Memory B cell (primary cell): ENCODE measurements at places on chromosomes 1 and 21.

GRCh38 chr1:101147381-101147780 is 89.4 kb upstream of the S1PR1 start:
- H3K36me3 ChIP-seq, result no peaks in the 10 kb centered on the region
- H3K27me3 ChIP-seq, result no peaks in the 10 kb centered on the region
- DNase-seq, result no peak

DNA sequence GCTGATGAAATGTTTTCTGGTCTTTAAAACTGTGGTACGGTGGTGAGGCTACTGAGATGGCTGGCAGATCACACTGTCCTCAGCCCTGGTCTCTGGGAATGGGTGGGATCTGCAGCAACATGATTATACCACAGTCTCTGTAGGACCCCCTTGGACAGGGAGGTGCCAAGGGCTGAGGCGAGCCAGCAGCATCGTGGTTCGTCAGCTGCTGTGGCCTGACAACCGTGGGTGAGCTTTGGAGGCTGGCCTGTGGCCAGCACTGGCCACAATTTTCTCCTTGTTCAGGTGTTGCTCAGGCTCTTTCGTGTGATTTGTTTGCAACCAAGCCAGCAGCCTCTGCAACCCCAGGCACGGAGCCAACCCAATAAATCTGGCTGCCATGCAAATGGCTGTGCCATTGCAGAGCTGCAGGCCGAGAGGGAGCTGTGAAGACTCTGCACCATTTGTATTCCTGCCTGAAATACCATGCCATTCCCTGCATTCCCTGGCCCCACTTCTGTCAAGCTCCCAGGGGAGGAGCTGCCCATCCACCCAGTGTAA is 70.9 kb downstream of the PCP4 start:
- H3K27me3 ChIP-seq, result peaks cover 1% of the 10 kb centered on the region
- H3K27ac ChIP-seq, result no peak overlapping the region
- H3K4me3 ChIP-seq, result no peak overlapping the region
- DNase-seq, result no peak
- no peaks in the 10 kb centered on the region for H3K4me1 ChIP-seq

DNA sequence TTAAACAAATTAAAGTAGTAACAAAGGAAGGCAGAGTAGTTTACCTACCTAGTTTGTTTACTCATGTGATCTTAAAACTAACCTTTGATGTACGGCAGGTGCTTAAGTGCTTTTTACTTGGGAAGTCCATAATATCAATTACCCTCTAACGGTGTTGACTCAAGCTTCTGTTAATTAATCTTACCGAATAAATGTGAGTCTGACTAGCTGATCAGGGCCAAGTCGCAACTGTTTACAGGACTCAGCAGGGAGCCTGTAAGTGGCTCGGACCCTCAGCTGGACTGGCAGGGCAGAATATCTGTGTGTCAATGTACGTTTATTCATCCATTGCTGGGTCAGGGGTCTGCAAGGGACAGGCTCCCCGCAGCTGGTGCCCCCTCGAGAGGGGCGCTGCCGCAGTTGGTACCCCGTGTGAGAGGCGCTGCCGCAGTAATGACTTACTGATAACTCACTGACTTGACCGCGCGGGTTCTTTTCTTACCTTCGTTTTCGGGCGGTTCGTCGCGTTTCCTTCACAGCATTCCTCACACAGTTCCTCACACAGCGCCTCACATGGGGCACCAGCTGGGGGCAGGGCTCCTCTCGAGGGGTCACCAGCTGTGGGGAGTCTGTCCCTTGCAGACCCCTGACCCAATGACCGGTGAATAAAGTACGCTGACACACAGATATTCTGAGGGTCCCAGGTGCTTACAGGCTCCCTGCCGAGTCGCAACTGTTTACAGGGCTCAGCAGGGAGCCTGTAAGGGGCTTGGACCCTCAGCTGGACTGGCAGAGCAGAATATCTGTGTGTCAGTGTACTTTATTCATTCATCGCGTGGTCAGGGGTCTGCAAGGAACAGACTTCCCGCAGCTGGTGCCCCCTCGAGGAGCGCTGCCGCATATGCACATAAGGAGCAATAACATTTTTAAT is 3.0 kb downstream of the FMO1 start:
- H3K27ac ChIP-seq, result peak overlapping the region; percentile 14
- peak overlapping the region; percentile 92 for H3K4me3 ChIP-seq
- H3K36me3 ChIP-seq, result no peaks in the 10 kb centered on the region

DNA sequence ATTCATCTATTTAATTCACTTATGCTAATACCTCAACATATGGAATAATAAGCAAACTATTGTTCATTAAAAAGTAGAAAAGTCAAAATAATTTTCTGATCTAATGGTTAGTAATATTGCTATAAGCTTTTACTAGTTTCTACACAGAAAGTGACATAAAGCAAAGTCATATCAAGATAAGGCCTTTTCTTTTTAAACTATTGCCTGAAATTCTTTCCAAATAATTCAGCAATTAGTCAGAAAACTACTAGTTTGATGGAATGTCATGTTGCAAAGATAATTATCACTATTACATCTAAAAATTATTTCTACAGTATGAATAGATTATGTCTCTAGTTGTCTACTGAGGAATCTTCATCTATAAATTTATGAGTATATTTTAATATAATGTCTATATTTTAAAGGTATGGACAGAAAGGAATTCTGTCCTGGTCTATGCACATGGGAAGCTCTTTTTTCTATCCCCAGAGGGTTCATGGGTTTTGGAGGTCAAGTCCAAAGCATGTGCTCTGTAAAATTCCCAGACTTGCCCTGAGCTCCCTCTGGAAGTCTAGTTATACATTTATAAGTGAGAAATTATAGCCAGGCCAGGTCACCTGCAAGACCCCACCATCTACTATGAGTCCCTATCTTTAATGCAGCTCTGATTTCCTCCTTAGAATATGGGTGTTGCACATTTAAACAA is 84.6 kb upstream of the DPYD start:
- H3K4me1 ChIP-seq, result no peaks in the 10 kb centered on the region
- no peaks in the 10 kb centered on the region for H3K27me3 ChIP-seq
- no peak overlapping the region for H3K27ac ChIP-seq
- H3K36me3 ChIP-seq, result no peaks in the 10 kb centered on the region
- no peak for DNase-seq
- no peak overlapping the region for H3K4me3 ChIP-seq

DNA sequence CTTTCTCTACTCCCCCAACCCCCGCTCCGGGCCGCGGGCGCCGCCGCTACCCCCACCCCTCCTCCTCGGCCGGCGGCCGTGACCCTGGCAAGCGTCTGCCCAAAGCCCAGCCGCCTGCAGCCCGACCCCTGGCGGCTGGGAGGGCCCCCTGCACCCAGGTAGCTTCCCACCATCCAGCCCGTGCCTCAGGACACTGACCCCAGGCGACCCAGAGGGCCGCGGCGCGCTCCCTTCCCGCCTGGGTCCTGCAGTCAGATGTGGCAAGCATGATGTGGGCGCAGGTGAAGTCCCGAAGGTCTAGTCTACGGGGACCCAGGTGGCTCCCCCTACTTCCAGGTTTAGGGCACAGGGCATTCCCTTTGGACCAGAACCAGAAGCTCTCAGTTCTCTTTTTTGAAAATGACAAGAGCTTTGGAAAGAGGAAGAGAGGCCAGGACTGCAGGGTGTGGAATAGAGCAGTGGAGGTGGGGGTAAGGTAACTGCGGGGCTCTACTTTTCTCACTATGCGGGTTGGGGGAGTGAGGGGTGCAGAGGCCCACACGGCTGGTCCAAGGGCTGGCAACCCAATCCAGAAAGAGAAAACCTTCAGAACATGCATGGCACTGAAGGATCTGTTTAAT is at the start of gene DENND4B:
Gene DENND4B (minus strand): TSS at position 97 of the 620 bp plus-strand sequence. CDS start 2,344 bp downstream, outside the sequence.
- DNase-seq, result peak; percentile 77
- H3K4me1 ChIP-seq, result peaks cover 44% of the 10 kb centered on the region
- peaks cover 35% of the 10 kb centered on the region for H3K36me3 ChIP-seq
- H3K4me3 ChIP-seq, result peak within 1 kb of the TSS; percentile 97
- H3K27ac ChIP-seq, result peak within 1 kb of the TSS; percentile 98
- H3K27me3 ChIP-seq, result no peaks in the 10 kb centered on the region

DNA sequence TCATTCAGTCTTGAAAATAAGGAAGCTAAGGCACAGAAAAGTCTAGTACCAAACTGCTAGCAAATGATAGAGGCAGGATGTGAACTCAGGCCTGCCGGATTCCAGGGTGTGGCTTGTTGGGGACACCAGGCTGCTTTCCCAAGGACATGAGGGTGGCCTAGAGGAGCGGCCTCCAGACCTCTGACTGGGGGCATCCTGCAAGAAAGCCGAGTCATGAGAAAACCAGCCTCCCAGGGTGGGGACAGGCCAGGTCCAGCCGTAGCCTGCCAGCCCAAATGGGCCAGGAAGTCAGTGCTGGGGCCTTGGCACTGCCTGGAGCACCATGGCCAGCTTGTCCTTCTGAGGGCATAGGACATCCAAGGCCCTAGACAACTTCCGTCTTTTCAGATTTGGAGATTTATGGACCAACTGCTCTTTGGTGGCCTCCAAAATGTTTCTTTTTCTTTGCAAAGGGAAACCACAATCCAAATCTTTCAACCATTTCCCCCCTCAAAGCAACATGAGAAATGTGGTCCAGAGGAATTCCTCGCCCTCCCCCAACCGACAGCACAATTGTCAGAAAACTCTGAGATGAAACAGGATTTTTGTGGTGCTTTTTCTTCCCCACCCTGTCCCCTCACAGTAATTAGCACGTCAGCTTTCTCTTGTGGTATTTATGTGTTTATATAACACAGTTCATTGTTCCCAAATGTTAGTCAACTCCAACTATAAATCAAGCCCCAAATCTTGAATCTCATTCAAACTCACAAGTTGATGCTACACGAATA is 212.3 kb downstream of the KAZN start:
- H3K27me3 ChIP-seq, result no peaks in the 10 kb centered on the region
- peaks cover 5% of the 10 kb centered on the region for H3K36me3 ChIP-seq
- H3K4me3 ChIP-seq, result no peak overlapping the region
- H3K27ac ChIP-seq, result no peak overlapping the region
- H3K4me1 ChIP-seq, result no peaks in the 10 kb centered on the region
- no peak for DNase-seq

GRCh38 chr21:33334824-33335223 is 10.1 kb downstream of the IFNAR1 start:
- peaks cover 36% of the 10 kb centered on the region for H3K4me1 ChIP-seq
- H3K4me3 ChIP-seq, result no peak overlapping the region
- H3K36me3 ChIP-seq, result peaks cover 17% of the 10 kb centered on the region
- peak overlapping the region; percentile 24 for H3K27ac ChIP-seq

GRCh38 chr1:12406211-12407021 is 176.6 kb downstream of the VPS13D start:
- H3K27ac ChIP-seq, result no peak overlapping the region
- no peaks in the 10 kb centered on the region for H3K27me3 ChIP-seq
- no peak overlapping the region for H3K4me3 ChIP-seq
- peaks cover 38% of the 10 kb centered on the region for H3K36me3 ChIP-seq

DNA sequence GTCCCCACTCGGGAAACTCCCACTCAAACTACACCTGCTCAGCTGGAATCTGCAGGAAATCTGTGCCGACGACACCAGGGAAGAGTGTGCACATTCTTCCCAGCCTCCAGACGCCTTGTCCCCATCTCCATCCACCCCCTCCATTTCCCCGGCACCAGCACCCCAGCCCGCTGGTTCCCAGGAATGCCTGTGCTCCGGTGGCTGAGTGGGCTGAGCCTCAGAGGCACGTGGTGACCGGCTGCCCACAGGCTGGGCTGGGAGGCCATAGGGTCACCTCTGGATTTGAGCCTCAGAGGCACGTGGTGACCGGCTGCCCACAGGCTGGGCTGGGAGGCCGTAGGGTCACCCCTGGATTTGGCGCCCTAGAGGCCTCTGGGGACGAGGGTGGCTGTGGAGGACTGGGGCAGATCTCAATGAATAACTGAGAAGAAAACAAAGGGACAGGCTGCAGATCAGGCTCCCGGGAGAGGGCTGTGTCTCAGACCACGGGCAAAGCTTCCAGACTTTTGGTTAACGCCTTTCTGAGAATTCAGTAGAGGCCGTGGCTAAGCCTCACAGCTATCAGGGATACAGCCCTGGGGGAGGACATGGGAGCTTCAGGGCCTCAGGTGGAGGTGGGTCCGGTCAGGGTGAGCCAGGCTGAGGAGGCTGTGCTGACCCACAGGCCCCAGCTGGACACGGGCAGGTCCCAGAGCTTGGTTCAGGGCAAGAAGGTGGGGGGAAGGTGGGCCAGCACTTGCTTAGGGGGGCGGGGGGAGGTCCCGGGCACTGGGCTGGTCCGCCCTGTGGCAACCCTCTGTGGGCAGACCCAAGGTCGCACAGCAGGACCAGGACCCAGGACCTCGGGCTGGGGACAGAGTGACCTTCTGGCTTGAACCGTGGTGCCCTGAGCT is 17.3 kb upstream of the TTLL10 start:
- peaks cover 1% of the 10 kb centered on the region for H3K36me3 ChIP-seq
- H3K4me1 ChIP-seq, result peaks cover 10% of the 10 kb centered on the region
- peak overlapping the region; percentile 73 for H3K4me3 ChIP-seq
- H3K27me3 ChIP-seq, result no peaks in the 10 kb centered on the region

DNA sequence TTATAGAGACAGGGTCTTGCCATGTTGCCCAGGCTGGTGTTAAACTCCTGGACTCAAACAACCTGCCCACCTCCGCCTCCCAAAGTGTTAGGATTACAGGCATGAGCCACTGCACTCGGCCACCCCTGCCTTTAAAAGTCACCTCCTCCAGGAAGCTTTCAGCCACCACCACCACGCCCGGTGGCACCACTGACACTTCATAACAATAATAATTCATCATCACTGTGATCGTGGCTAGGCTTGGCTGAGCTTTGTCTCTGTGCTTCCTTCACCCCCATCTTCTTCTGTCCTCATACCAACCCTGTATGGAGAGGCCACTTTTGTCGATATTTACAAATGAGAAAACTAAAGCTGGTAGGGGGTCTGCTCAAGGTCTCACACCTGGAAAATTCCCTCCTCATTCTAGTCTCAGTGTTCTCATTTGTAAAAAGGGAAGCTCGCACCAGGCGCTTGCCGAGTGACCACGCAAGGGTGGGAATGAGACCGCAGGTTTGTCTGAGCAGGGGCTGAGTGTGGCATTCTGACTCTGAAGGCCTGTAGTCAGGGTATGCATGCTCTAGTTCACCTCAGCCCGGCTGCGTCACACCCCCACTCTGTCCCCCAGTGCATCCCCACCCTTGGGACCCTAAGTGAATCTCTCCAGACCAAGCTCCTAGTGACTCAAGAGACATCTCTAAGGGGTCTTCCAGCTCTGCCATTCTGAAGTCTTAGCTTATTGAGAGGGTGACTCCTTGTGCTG is 12.9 kb upstream of the EPHA2 start:
- H3K36me3 ChIP-seq, result no peaks in the 10 kb centered on the region
- no peak overlapping the region for H3K27ac ChIP-seq
- peaks cover 28% of the 10 kb centered on the region for H3K4me1 ChIP-seq
- peaks cover 5% of the 10 kb centered on the region for H3K27me3 ChIP-seq

- no peak overlapping the region for H3K4me3 ChIP-seq
- no peak for DNase-seq
- H3K27me3 ChIP-seq, result peaks cover 1% of the 10 kb centered on the region
Measured at GRCh38 chr1:186982116-186982515, 153.4 kb downstream of the PLA2G4A start.

DNA sequence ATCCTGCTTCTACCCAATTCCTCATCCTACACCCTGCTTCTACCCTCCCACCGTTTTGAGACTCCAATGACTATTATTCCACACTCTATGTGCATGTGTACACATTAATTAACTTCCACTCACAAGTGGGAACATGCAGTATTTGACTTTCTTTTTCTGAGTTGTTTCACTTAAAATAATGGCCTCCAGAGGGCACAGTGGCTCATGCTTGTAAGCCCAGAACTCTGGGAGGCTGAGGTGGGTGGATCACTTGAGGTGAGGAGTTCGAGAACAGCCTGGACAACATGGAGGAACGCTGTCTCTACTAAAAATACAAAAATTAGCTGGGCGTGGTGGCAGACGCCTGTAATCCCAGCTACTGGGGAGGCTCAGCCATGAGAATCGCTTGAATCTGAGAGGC is 464.8 kb downstream of the PTBP2 start:
- H3K27ac ChIP-seq, result no peak overlapping the region
- H3K36me3 ChIP-seq, result no peaks in the 10 kb centered on the region
- no peaks in the 10 kb centered on the region for H3K27me3 ChIP-seq
- no peak for DNase-seq
- peaks cover 2% of the 10 kb centered on the region for H3K4me1 ChIP-seq
- H3K4me3 ChIP-seq, result no peak overlapping the region
